Pulmonary artery endothelial cell (primary cell): ENCODE measurements at places on chromosomes 1 and 21. TPM values are rescaled to one million over a fixed set of nuclear protein-coding genes. Genes with fewer than 3 reads are reported as not detected.

The CR2 gene
- total RNA-seq: not detected in 2 replicates

GRCh38 chr1:227796359-227796915, 19.0 kb upstream of the PRSS38 start:
- no peak for DNase-seq

The FAM131C gene
- total RNA-seq: 0.14 and 0.20 TPM in 2 replicates

DNA sequence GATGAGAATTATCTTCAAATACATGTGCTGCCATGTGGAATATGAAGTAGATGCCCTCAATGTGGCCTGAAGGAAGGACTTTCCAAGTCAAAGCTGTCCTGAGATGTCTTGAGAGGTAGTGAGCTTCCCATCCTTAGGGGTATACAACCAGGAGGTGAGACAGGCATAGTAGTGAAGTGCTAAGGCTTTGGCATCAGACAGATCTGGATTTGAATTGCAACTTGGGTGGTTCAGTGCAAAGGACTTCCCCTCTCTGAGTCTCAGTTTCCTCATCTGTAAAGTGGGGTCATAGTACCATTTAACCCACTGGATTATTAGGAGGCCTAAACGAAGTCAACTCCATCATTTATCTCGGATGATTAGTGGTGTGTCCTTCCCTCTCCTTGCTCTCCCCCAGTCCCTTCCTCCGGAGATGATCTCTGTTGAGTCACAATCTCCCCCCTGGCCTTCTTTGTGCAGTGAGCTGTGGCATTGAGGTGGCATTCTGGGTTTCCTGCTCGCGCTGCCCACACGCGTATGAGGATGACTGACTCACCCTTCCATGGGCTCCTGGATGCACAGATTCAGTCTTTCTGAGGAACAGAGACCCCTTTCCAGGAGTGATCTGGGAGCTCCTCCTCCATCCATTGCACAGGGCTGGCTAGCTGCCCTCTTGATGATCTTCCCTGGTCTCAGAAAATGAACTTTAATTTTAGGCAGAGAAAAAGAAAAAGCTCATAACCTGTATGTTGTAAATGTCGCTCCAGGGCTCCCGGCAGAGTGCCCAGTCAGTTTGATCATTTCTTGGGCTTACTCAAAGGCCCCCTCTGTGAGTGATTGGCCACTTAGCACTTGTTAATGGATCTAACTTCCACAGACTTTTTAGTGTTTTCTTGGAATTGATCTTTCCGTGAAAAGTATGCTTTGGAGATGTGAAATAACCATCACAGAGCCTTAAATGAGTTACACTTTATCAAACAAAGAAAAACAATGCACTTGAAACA, 354.6 kb downstream of the PTPRU start:
- no peak for DNase-seq

DNA sequence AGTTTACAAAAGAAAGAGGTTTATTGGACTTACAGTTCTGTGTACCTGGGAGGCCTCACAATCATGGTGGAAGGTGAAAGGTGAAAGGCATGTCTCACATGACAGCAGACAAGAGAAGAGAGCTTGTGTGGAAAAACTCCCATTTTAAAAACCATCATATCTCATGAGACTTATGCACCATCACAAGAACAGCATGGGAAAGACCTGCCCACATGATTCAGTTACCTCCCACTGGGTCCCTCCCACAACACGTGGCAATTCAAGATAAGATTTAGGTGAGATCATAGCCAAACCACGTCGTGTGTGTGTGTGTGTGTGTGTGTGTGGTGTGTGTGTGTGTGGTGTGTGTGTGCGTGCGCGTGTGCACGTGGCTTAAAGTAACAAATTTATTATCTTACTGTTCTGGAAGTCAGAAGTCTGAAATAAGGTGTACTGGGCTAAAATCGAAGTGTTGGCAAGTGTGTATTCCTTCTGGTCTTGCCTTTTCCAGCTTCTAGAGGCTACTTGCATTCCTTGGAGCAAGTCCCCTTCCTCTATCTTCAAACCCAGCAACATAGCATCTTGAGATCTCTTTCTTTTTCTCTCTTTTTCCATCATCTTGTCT, 48.1 kb upstream of the MPC2 start:
- no peak for DNase-seq

- no peak for DNase-seq
These were observed 40.6 kb upstream of the MAP10 start for GRCh38 chr1:232764458-232765251.

- DNase-seq: no peak
These were observed 5.8 kb upstream of the EPHA8 start for GRCh38 chr1:22557341-22557950.

DNA sequence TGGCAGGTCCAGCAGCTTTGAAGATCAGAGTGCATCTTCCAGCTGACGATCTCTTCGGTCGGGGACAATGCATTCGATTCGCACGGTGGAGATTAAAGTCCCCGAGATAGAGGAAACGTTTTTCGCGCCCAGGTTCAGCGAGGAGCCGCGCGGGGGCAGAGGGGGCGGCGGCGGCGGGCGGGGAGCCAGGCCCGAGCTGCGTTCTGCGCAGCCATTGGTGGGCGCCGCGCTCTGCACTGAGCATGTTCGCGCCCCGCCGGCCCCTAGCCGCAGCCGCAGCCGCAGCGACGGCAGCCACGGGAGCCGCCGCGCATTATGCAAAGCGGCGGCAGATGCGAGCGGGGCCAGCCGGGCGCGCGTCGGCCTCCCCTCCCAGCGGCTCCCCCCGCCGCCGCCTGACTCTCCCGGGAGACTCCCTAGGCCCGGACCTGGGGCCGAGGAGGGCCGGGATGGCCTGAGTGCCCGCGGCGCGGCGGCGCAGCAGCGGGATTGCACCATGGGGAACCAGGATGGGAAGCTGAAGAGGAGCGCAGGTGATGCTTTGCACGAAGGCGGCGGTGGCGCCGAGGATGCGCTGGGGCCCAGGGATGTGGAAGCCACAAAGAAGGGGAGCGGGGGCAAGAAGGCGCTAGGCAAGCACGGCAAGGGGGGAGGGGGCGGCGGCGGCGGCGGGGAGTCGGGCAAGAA, at the start of gene FMN2:
Gene FMN2, plus strand, starts transcription at position 270 of the 687 bp plus-strand sequence. Its CDS starts 227 bp downstream, at position 497.
- DNase-seq: no peak

GRCh38 chr1:158999316-159000069, 10.2 kb upstream of the IFI16 start:
- peak; percentile 87 for DNase-seq

GRCh38 chr1:41540886-41541591, 56.6 kb upstream of the EDN2 start:
- no peak for DNase-seq

DNA sequence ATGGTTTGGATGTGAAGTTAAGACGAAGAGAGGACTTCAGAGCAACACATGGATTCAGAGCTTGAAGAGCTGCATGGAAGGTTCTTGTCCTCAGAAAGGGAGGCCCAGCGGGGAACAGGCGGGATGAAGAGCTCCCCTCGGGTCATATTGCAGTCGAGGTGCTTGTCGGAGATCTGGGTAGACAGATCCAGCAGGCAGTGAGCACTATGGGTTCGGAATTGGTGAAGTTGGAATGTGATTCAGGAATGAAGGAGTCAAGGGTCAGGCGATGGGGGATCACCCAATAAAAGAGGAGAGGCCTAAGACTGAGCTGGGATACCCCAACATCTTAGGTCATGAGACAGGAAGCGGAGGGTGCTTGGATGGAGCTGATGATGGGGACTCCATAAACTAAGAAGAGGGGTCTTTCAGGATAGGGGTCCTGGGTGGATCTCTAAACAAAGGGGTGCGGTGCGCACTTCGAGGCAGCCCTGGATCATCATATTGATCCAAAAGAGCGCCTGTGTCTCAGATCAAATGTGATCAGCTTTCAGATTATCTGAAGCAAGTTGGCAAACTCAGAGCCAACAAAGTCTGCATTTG, 176.3 kb upstream of the VAMP3 start:
- no peak for DNase-seq

DNA sequence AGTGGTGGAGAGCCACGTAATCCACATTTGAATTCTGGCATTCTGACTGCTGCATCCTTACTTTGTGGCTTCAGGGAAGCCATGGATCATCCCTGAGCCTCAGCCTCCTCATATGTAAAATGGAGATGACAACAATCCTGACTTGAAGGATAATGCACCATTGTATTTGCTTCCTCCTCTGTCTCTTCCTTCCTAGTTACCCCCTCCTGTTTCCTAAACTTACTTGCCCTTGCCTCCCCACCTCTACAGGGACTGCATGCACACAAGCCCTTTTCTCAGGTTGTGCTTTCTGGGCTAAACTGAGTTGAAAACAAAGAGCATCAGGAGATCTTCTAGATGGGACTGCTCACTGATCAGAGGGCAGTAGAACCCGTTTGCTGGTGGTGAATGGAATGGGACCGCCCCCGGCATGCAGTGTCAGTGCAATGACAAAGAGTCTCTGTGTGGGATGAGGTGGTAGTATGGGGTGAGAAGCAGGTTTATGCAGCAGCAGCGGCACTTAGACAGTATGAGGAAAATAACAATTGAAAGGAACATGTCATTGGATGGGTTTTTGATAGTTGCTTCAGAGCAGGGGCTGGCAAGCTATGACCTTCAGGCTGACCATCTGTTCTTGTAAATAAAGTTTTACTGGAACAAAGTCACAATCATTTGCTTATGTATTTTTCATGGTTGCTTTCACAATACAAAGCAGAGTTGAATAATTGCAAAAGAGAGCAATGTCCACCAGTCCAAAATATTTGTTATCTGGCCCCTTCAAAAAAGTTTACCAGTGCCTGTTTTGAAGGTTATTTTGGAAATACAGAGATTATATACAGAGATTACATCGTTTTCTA, 6.1 kb upstream of the ADAMTS1 start:
- DNase-seq: no peak

DNA sequence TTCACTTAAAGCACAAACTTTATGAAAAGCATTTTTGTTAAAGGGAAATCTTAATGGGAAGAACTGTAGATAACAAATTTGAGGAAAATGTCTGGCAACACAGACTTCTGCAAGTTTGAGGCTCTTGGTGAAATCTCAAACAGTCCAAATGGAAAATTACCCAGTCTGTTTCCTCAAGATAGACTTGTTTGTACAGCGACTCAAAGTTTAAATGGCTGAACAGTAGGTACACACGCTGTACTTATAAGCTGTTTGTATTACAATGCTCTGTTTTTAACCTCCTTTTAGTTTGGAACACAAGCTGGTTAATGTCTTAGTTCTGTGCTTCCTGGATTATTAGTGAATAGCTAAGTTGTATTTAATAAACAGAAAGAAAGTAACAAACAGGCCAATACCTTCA, 217.1 kb downstream of the NFIA start:
- no peak for DNase-seq

- no peak for DNase-seq
These were observed 411.0 kb upstream of the ESRRG start for GRCh38 chr1:217133958-217134856.

DNA sequence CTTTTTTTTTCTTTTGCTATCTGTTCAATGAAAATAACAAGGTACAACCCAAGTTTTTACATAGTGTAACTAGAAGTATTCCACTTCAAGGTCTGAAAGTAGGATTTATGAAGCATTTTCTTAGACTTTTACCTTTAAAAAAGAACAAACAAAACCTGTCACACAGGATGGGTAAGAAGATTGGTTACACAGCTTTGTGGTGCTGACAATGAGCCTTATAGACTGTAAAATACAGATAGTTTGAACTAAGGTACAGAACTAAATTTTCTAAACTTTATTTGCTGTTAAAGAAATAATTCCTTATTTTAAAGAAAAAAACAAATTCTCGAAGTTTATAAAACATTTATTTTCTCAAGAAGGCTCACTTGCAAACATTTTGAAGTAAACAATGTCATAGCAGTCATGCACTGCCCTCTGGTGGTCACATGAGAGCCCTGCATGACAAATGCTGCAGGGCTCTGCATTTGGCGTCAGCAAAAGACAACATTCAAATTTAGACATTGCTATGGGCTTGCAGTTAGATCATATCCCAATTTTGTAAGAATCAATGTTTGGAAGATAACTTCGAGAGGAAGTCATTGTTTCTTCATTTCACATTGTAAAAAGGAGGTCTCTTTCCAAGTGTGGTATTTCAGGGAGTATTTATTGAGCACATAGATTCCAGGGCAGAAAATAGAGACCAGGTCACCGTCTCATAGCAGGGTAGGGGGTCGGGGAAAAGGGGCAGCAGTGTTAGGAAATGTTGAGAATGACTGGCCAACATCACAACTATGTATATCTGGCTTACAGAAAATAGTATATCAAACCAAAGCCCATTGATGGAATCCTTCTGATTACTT, 115.3 kb upstream of the FMN2 start:
- DNase-seq: no peak

DNA sequence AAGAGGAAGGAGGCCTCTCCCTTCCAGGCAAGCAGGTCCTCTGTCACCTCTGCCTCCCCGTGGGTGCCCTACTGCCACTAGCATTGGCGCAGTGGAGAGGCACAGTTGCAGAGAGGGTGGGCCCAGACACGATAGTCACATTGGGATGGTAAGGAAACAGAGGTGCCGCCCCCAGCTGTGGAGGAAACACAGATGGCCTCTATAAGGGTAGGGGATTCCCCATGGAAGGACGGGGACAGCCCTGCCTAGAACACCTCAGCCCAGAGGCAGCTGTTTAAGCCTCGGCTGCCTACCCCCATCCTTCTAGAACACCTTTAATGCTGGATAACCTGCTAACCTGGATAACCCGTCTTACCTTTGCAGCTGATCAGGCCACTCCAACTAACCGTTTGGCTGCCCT, 65.7 kb upstream of the CNTN2 start:
- no peak for DNase-seq

The SLC45A1 gene
- total RNA-seq: 0.78 and 1.2 TPM in 2 replicates

DNA sequence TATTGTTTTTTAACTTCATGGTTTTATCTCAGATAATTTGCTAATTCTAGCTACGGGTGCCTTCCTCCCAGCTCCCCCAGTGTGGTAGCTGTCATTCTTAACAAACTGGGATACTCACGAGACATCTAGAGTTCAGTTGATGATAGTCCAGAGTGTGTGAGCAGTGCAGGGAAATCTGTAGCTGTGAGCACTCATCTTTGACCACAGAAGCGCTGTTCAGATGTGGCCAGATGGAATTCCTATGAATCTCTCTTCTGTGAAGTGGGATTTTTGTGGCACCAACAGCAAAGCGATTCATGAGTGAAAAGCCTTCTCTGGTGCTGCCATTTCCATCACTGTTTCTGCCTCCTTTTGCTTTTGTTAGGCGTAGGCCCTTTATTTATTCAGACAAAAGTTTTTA, 125.1 kb downstream of the NFIA start:
- no peak for DNase-seq

GRCh38 chr1:180947901-180948640, 35.4 kb downstream of the KIAA1614 start:
- no peak for DNase-seq

The CCDC17 gene
- total RNA-seq: 0.53 and 0.95 TPM in 2 replicates

GRCh38 chr1:38083541-38083940, 36.9 kb upstream of the POU3F1 start:
- DNase-seq: no peak

DNA sequence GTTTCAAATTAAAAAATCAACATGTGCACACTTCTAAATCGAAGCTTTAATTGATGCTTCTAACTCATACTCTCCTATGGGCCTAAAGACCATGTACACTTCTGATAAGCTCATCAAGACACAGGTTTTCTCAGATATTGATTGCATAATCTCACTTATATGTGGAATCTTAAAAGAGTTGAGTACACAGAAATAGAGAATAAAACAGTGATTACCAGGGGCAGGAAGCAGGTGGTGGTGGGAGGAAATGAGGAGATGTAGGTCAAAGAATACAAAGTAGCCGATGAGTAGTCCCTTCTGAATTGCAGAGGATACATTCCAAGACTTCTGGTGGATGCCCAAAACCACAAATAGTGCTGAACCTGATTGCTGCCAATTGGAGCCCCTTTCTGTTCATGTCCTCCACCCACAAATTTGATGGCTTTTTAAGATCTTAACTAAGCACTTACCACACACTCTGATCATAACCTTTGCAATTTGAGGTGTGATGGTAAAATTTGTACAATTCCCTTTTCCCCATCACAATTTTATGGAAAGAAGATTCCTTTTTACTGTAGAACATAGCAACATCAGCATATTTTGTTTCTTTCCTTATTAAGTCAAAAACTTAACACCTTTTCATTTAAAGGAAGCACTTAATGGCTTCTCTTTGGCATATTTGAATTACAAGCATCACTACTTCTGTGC, 3.3 kb upstream of the CD1B start:
- DNase-seq: no peak
